A172 (cell line): ENCODE measurements at places on chromosomes 11 and 22. TPM values are rescaled to one million over a fixed set of nuclear protein-coding genes. Genes with fewer than 3 reads are reported as not detected.

- DNase-seq: no peak
These were observed 10.2 kb upstream of the SF1 start for GRCh38 chr11:64788321-64789215.

Gene ARHGAP20
- not detected in 2 replicates for total RNA-seq

Gene MS4A12
- total RNA-seq: not detected in 2 replicates

GRCh38 chr11:44572884-44573283, 7.4 kb downstream of the CD82 start:
- no peak for DNase-seq

DNA sequence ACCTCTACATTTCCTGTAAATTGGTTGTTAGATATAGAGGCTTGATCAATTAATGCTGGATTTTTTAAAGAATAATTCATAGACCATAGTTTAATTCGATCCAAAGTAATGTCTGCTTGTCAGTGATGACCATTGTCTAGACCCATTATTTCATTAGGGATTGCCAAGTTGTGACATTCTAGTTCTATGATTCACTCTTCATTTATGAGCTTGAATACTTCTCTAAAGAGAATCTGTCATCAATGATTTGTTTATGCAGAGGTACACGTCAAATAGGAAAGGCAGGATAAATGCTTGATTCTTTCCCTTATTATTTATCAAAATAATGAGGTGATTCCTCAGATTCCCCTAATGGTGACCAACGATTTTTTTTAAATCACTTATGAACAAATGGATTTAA, 24.0 kb upstream of the ROBO3 start:
- peak; percentile 26 for DNase-seq

- no peak for DNase-seq
These were observed 61.8 kb downstream of the UBASH3B start for GRCh38 chr11:122717264-122717867.

GRCh38 chr22:28978863-28979796, 82.5 kb downstream of the C22orf31 start:
- peak; percentile 2 for DNase-seq

DNA sequence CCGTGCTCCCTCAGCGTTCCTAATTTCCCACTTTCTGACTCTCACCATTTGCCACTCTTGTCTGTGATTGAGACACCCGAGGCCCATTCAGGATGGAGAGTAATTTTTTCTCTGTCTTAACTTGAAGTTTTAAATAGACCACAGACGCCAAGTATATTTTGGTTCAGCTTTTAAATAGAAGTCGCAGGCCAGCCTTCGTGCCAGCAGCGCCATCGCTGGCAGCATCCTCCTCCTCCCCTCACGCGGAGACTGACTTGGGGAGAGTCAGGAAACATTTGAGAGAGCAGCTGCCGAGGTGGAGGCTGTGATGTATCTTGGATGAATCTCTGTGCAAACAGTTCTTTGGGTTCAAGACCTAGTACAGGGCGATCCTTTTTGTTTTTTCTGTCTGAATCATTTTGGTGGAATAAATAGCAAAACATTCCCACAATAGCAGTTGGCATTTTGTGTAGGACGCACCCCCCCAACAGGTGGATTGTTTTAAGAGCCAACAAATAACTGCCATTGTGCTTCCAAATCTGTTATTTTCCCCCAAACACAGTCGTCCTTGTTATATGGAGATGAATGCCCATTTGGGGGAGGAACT, 889 bp upstream of the DMC1 start:
- DNase-seq: peak; percentile 6

DNA sequence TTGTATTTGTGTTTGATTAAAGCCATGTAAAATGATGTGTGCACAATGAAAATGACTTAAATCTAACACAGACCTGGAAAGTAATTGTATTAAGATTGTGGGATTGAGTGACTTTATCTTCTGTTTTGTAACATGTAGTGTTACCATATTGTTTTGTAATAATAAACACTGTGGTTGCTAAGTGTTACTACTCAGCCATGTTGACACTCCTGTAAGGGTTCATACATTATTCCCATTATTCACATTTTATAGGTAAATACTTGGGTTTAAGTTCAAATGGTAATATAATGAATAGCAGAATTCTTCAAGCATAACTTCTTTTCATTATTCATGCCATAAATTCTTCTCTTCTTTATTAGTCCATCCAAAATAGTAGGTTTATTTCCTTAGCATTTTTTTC, 69.0 kb downstream of the ZC3H12C start:
- no peak for DNase-seq

GRCh38 chr22:29112121-29112520, 39.3 kb downstream of the KREMEN1 start:
- DNase-seq: no peak
